ENCODE measurements at places on chromosomes 16 and 17. TPM values are rescaled to one million over a fixed set of nuclear protein-coding genes. Genes with fewer than 3 reads are reported as not detected.
A peak's percentile ranks its signal among the peaks of the same experiment; 100 is the strongest.

- DNase-seq = no peak
Observed at GRCh38 chr16:62059527-62059926, 23.3 kb upstream of the CDH8 start.

DNA sequence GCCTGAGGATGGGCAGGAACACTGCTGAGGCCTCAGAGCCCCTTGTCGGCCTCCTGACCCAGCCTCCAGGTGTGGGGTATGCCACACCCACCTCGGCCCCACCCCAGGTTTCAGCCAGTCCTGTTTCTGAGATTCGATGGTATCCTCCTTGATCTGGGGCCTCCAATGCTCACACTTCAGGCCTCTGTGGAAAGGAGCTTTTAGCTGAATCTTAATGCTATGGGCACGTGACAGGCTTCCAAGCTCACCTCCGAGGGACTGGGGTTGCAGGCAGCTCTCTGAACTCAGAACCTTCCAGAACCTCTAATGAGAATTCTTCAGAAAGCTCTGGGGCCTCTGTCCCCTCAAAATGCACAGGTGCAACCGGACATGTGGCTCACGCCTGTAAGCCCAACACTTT lies 54.8 kb downstream of the SCNN1B start:
- DNase-seq = no peak

Gene SNX20
- total RNA-seq = not detected

DNA sequence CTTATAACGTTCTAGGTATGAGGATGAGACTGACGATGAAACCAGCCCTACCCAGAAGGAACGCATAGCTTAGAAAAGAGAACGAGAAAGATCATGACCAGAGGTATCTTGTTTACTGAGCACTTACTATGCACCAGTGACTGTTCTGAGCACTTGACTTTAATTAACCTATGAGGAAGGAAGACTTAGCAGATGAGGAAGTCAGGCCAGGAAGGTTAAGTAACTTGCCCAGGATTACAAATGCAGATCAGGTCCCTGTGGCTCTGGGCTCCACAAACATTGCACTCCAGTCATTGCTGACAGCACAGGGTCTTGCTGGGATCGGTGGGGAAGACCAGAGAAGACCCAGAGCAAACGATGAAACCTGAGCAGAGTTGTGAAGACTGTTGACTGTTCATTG lies 7.1 kb downstream of the KRT13 start:
- no peak for DNase-seq

- no peak for DNase-seq
Observed at GRCh38 chr17:76273445-76274111, 8.4 kb downstream of the UBALD2 start.

Gene GFAP
- not detected for total RNA-seq

GRCh38 chr17:27651411-27652345 lies 20.7 kb downstream of the LGALS9 start:
- peak; percentile 74 for DNase-seq

DNA sequence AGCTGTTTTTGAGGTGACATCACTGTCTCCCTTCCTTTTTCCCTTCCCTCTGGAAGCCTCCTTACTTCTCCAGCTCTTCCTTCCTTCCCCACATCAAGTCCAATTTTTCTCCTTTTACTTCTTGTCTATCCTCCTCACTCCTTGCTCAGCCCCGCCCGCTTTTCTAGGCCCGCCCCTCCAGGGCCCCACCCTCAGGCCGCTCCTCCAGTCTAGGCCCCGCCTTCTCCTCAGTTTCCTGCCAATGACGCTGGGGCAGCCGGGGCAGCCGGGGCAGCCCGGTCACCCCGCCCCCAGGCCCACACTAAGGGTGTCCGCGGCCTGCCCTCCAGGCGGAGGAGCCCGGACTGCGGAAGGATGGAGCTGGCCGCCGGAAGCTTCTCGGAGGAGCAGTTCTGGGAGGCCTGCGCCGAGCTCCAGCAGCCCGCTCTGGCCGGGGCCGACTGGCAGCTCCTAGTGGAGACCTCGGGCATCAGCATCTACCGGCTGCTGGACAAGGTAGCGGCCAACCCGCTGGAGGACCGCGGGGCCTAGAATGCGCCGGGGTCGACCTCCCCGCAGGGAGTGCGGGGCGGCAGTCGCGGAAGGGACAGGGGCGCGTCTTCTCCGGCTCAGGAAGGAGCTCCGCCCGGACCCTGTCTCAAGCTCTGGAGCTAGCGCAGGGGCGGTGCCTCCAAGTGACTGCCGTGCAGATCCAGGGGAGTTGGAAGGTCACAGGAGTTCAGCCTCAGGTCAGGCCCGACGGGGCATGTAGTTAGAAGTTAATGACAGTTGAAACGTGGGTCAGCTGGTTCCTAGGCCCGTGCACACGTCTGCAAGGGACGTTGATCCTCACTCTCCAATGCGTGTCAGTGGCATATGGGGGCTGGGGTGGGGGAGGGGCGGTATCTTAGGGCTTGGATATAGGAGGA lies at the start of gene PCTP:
Gene PCTP (plus strand): TSS at position 302 of the 908 bp plus-strand sequence. CDS start 53 bp downstream, at position 355.
- DNase-seq = peak; percentile 89

Gene CDRT15
- total RNA-seq = not detected

GRCh38 chr17:76523084-76524037 lies 14.1 kb downstream of the CYGB start:
- DNase-seq = peak; percentile 77

Gene TAT
- not detected for total RNA-seq

- no peak for DNase-seq
Observed at GRCh38 chr16:3752984-3753383, 35.7 kb upstream of the TRAP1 start.

Gene EPX
- not detected for total RNA-seq

Gene RASD1
- total RNA-seq = 8.3 TPM

GRCh38 chr16:677316-678190 lies 2.1 kb downstream of the RHBDL1 start:
- no peak for DNase-seq

DNA sequence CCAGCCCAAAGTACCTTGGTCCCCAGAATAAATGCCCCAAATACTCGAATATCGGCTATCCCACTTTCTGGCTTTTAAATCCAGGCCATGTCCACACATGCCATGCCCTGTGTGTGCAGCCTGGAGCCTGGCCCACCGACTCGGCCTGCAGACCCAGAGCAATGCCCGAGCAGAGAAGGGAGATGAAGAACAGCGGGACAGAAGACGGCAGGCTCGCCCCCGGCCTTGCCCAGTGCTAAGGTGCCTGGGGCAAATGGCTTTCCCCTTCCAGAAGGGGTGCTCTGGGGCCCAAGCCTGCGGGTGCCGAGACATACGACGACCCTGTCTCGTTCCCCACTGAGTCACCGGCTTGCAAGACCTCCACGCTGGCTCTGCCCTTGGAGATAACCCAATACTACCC lies 8.0 kb downstream of the CLUH start:
- no peak for DNase-seq

GRCh38 chr17:57927048-57927723 lies 28.0 kb downstream of the CUEDC1 start:
- no peak for DNase-seq

DNA sequence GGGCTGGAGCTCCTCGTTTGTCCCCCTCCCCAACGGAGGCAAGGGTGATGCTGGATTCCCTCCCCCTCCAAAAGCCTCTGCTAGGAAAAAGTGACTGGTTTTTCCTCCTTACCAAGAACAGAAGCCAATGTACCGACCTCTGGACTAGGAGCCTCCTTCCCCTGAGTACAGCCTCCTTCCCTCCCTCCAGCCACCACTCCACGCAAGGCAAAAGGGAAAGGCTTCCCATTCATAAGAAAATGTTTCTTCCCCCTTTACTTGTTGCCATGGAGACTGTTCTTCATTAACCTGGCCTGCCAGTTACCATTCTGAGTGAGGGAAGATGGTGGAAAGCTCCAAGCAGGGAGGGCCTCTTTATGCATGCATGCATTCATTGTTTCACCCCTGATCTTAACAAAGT lies 4.3 kb upstream of the PIMREG start:
- DNase-seq = no peak

Gene HSBP1
- total RNA-seq = 237 TPM

Gene STXBP4
- total RNA-seq = 32.7 TPM

DNA sequence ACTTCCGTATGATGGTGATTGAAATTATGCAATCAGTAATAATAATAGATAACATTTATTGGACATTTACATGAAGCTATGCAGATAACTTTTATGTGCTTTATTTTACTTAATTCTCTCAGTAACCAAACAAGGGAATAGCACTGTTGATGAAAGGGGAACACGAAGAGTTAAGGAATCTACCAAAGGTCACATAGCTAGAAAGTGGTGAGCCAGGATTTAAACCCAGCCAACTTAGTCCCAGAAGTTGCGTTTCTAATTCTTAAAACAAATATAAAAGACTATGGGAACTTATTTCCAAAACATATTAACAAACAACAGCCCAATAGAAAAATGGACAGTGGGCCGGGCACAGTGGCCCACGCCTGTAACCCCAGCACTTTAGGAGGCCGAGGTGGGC lies 9.7 kb downstream of the SPNS3 start:
- no peak for DNase-seq

DNA sequence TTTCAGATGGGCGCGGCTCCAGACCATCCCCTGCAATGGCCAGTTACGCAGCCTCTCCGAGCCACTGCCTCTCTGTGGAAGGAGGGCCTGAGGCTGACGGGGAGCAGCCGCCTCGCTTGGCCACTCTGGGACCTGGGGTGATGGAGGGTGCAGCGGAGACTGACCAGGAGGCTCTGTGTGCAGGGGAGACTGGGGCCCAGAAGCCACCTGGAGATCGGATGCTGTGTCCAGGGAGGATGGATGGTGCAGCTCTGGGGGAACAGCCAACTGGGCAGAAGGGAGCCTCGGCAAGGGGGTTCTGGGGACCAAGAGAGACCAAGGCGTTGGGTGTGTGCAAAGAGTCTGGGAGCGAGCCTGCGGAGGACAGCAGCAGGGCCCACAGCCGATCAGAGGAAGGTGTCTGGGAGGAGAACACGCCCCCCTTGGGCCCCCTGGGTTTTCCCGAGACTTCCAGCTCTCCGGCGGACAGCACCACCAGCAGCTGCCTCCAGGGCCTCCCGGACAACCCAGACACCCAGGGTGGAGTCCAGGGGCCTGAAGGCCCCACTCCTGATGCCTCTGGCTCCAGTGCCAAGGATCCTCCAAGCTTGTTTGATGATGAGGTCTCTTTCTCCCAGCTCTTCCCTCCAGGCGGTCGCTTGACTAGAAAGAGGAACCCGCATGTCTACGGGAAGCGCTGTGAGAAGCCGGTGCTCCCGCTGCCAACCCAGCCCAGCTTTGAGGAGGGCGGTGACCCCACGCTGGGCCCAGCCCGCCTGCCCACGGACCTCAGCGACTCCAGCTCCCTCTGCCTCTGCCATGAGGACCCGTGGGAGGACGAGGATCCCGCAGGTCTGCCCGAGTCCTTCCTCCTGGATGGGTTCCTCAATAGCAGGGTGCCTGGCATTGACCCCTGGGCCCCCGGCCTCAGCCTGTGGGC lies 17.4 kb upstream of the ZFPM1 start:
- no peak for DNase-seq

DNA sequence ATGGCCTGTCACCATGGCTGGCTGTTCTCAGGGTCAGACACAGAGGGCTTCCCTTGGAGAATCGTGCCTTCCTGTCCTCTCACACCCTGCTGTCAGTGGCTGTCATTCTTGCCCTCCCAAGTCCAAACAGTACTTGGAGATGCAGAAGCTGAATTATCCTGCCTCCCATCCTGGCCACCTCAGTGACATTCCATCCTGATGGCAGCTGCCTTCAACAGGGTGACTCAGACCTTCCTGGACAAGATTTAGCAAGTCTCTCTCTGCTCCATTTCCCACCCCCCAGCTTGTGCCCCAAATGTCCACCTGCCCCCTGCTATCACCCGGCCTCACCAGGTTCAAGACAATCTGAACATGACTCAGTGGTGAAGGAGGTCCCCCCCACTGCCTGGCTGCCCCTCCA lies 4.8 kb upstream of the KRT36 start:
- DNase-seq = no peak

Gene SLC38A8
- total RNA-seq = not detected

Gene COL1A1
- 14.8 TPM for total RNA-seq

Gene PIRT
- total RNA-seq = 0.07 TPM

DNA sequence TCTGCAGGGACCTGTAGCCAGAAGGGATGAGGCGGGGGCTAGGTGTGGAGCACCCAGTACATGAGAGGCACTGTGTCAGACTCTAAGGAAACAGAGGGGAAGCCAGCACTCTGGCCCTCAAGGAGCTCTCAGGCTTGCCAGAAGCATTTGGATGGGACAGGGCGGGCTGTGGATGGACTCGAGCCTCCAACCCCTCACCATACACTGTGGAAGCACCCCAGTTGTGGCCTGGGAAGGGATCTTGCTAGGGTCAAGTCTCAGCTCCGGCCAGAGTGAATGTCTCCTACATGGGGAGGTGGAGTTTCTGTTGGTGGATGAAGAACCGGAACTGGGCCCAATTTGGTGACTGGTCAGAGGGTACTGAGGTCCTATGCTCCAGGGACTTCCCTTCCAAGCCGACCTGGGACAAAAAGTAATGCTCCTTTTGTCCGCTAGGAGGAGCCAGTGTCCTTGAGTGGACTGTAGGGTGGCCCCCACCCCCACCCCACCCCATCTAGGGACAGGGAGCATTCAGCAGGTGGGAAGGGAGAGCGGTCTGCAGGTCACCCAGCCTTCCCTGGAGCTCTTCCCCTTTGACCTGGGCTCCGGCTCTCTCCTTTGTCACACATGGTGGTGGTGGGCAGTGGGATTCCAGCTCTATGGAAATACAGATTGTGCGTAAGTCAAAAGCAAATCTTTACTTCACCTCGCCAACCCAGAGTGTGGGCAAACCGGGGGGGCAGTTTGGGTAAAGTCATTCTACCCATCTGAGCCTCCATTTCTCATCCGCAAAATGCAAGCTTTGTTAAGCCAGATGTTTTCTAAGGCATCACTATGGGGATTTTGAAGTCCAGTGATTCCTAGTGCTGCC lies 20.4 kb upstream of the PHB1 start:
- peak; percentile 56 for DNase-seq

Gene TRPV3
- total RNA-seq = 2.1 TPM

DNA sequence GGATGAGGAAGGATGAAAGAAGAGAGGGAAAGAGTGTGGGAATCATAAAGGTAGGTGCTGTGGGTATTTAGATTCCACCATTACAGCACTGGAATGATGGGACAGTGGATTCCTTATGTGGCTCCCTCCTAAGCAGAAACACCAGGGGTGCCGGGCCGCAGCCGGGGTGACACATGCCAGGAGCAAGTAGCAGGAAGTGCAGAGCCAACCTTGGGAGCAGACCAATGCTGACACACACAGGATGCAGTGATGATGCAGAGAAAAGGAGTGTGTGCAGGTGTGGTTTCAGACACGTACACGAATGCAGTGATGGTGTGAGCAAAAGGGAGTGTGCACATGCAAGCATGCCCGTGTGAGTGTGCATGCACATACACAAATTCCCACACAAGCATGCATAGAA lies 338.0 kb downstream of the SLC39A11 start:
- DNase-seq = no peak

DNA sequence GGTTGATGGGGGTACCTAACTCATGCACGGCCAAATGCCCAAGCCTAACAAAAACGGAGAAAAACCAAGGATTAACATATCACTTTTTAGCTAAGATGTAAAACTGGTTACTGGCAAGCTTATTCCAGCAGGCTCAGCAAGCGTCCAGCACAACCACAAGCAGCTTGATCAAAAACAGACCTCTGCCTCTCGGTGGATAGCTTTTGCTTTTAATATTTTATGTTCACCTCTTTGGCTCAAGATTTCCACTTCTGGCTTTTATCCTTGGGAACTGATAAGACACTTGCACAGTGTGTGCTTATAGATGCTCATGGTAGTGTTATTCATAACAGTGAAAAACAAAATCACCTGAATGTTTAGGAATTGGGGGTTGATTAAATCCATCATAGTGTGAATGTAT lies 206.9 kb upstream of the CACNG5 start:
- DNase-seq = no peak

Data from neural crest cell (in vitro differentiated cells).